ENCODE measurements at places on chromosomes 13 and 19. TPM values are rescaled to one million over a fixed set of nuclear protein-coding genes. Genes with fewer than 3 reads are reported as not detected.
A peak's percentile ranks its signal among the peaks of the same experiment; 100 is the strongest.

The EMP3 gene
- total RNA-seq, result 33.8 TPM

- DNase-seq, result no peak
These were observed 699.0 kb upstream of the MIR17HG start for GRCh38 chr13:90648497-90648896.

DNA sequence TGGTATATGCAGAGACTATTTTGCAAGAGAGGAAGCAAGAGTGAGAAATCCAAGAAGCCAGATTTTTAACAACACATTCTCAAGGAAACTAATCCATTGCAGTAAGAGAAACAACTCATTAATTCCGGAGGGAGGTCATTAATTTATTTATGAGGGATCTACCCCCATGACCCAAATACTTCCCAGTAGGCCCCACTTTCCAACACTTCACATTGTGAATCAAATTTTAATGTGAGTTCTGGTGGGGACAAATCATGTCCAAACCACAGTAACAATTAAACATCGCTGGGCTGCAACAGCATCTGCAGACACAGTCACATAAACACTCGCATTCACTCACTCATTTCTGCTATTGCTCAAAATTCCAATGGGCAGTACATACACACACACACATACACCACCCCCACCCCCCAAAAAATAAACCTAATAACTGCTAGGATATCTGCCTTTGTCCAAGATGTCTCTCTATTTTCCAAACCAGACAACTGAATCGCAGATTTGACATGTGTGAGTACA is 1483.7 kb downstream of the PCDH9 start:
- no peak for DNase-seq

The MYH14 gene
- 131 TPM for total RNA-seq

- DNase-seq, result peak; percentile 77
These were observed 11.2 kb downstream of the IL17D start for GRCh38 chr13:20714563-20715329.

DNA sequence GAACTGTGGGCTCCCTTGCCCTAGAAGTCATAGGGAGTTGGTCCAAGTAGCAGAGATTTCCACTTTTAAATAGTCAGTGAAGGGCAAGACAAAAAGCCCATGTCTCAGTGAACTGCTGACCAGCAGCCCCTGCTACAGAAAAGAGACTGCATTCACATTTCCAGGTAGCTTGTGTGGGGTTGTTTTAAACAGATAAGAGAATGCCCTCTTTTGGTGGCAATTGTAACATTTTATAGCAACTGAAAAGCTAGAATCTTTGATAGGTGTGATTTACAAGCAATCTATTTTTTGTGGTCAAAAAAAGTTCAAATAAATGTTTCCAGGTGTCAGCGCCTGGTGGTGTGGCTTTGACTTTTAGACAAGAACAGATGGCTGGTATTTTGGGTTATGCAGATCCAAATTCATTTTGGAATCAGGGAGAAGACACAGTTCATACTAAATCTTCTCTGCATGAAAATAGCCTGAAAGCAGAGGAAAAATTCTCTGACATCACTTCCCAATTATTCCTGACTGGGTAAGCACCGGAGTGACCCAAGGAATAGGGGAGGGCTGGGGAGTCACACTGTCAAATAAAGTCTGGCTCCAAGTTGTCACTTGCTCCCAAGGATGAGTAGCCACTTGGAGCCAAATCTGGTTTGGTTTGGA is 26.2 kb upstream of the GPR12 start:
- DNase-seq, result no peak

The KLK6 gene
- total RNA-seq, result not detected

- no peak for DNase-seq
These were observed 45.3 kb upstream of the TRPC4 start for GRCh38 chr13:37914781-37915391.

GRCh38 chr13:111252446-111253364 is 67.7 kb upstream of the TEX29 start:
- peak; percentile 65 for DNase-seq

DNA sequence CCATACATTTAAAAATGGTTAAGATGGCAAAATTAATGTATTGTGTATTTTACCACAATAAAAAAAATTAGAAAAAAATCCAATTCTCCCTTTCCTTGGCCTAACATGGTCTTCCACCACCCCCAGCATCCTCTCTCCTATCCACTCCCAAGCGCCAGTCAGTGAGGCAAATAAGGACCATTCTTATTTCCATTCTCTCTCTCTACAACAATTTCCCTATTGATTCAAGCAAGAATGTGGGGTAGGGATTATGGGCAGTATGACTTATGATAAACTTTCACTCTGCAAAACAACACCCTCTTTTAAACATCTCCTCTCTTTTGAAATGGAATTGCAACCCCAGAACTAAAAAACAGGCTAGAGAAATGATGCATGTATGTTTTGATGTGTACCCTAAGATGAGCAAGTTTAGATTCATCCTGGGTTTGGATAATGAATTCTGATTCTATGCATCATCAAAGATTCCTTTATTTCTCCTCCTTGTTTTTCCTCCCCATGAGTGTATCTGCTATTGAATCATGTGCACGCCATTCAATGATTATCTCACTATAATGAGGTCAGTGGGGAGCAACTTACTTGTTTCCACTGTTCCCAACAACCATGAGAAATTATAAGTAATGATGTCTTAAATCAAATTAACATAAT is 3.5 kb downstream of the STARD13 start:
- no peak for DNase-seq

DNA sequence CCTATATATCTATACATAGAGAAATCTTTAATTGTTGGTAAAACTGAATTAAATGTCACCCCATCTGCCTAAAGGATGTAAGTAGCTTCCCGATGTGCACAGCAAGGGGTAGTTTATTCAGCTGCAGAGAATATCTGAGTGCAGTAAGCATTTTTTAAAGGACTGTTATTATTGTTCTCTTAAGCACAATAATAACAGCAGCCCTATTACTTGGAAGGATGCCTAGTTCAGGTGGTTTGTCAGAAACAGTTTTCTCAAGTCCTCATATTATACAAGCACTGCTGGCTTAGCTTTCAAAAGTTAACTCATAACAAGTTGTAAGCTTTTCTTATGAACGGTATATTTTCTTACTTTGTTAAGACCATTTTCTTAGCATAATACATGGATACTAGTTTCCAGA is 142.6 kb downstream of the CRYL1 start:
- DNase-seq, result no peak

Data from left ventricle myocardium superior (tissue), 1 donor.